Fibroblast of skin of abdomen (primary cell): ENCODE measurements at places on chromosomes 6 and 20.
A peak's percentile ranks its signal among the peaks of the same experiment; 100 is the strongest.

GRCh38 chr6:156747715-156748114, 29.5 kb upstream of the ARID1B start:
- no peak for DNase-seq

DNA sequence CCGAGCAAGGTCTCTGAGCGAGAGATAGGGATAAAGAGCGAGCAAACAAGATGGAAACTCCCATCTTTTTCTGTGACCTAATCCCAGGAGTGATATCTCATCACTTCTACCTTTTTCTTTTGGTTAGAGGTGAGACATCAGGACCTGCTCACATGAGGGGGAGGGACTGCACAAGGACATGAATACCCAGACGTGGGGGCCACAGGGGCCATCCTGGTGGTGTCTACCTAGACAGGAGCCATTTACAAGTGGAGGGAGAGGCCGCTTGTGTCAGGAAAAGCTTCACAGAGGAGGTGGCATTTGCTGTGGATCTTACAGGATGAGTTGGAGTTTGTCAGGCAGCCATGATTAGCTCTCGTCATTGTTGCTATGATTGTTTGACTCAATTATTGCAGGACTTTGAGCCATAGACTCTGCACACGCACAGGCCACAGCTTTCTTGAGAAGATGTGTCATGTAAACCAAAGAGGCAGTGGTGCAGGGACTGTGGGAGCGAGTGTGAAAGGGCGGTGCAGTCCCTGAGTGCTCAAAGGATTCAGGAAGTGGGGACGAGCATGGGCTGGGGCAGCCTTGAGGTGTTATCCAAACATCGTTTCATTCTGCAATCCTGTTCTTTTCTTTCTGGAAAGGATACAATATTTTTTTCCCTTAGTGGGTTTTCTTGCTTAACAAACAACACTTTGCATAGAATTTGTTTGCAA, 7.7 kb downstream of the NPEPL1 start:
- DNase-seq = no peak

DNA sequence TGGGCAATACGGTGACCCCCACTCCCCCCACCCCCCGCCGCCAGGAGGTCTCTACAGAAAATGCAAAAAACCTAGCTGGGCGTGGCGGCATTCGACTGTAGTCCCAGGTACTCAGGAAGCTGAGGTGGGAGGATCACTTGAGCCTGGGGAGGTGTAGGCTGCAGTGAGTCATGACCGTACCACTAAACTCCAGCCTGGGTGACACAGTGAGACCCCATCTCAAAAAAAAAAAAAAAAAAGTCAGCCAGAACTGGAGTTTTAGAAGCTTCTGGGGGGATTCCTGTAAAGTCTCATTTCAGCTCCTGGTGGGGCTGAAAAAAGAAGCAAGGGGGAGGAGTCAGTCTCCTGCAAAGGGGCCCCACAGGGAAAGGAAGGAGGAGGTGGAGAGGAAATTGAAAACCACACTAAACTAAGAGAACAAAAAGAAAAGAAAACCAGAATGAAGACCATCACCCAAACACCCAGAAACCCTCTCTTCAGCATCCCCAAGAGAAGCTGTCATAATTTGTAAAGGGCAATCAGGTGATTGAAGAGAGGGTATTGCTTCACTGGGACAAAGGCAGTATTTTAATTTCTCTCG, 50.4 kb downstream of the NOL4L start:
- DNase-seq = no peak

GRCh38 chr6:80969439-80969838, 783.0 kb downstream of the TENT5A start:
- peak; percentile 15 for DNase-seq

DNA sequence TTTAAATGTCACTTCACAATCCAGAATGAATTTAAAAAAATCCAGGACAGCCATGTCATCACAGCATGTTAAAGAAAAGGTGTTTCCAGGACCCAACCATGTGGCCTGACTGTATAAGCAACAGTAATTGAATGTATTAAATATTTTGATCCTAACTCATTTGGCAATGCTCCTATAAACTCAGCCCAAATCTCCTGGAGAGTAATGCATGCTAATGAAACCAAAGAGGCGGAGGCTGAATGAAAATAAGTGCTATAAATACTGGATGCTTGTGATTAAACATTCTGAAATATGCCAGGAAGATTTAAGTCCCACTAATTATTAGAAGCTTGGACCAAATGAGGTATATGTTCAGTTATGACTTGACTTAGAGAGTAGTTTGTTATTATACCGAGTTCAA, 486.8 kb downstream of the FRK start:
- DNase-seq = peak; percentile 75

DNA sequence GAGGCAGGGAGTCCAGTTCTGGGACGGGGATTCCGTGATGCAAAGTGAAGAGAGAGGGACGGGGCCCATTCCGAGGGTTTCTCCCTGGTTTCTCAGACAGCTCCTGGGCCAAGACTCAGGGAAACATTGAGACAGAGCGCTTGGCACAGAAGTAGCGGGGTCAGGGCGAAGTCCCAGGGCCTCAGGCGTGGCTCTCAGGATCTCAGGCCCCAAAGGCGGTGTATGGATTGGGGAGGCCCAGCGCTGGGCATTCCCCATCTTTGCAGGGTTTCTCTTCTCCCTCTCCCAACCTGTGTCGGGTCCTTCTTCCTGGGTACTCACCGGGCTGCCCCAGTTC, 35.9 kb upstream of the HLA-G start:
- DNase-seq = no peak

DNA sequence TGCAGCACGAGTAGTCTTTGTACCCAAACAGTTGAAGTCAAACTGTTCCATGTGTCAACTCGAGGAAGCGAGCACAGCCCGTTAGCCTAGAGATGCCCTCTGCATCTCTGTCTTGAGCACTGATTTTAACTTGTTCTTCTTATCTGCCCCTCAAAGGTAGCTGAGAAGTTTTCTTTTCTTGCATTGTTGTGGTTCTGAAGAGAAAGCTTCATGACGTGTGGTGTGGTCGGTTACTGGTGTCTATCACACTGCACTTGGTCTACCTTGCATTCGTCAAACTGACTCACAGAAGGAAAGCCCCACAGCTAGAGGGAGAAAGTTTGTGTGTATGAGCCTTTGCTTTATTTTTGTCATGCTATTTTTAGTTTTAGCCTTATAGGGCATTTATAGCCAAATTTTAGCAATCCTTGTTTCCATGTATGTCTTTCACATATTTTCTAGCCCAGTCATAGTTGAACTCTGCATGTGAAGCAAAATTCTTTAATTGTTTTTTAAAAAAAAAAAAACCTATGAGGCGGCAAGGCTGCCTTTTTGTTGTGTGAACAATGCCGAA, 115.1 kb downstream of the JAG1 start:
- DNase-seq = peak; percentile 94

DNA sequence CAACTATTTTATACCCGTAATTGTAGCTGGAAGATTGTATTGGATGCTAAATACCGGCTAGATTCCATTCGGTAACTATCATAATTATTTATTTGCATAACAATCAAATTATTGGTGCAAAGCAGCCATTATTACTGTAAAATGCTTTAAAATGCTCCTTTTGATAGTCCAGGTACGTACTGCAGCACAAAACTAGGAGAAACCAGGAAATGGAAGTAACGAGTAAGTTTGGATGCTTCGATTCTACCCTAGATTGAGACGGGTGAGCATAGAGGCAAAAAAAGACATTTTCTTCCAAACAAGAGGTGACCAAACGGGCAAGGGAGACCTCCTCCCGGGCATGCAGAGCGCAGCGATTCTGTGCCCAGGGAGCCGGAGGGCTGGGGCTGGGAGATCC, 469 bp upstream of the XRN2 start:
- no peak for DNase-seq

- peak; percentile 52 for DNase-seq
These were observed 5.1 kb downstream of the KCNS1 start for GRCh38 chr20:45095805-45096238.

DNA sequence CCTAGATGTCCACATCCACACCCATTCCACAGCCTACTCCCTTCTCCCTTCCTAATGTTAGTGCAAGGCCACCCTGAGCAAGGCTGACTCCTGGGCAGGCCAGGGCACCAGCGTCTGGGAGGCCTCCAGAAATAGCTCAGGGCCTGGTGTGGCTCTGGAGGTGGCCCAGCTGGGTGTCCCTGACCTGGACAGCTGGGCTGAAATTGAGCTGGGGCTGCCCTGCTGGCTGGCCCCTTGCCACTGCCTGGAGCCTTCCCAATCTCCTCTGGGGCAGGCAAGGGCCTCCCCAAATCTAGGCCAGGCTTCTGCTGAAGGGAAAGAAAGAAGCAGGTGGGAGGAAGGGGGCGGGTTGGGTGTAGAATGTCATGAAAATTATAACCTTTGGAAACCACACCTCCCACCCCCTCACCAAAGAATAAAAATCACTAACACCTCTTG, 2.1 kb downstream of the FAM110A start:
- DNase-seq = no peak

GRCh38 chr20:58897488-58897887, 45.0 kb downstream of the GNAS start:
- no peak for DNase-seq

DNA sequence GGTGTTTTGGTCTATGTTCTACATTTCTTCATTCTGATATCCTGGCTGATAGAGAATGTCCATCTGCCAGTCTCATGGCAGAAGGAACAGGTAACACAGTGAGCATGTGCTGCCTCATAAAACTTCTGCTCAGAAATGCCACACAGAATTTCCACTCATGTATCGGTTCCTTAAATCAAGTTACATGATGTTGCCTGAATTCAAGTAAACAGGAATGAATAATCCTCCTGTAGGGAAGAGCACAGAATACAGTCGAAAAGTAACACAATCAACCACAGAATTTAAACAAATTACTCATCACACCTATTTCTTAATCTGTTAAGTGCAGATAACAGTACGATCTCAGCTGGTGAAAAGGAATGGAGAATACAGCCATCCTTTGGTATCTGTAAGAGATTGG, 74.7 kb downstream of the FAM217A start:
- DNase-seq = no peak

GRCh38 chr20:14570811-14571210, 233.4 kb upstream of the FLRT3 start:
- DNase-seq = no peak

GRCh38 chr6:166463359-166464067, 80.8 kb upstream of the MPC1 start:
- DNase-seq = no peak

- DNase-seq = no peak
These were observed 50.9 kb downstream of the ILRUN start for GRCh38 chr6:34645627-34646026.

- peak; percentile 6 for DNase-seq
These were observed 145.6 kb upstream of the MANEA start for GRCh38 chr6:95431637-95432228.

- no peak for DNase-seq
These were observed 49.3 kb downstream of the SLC17A5 start for GRCh38 chr6:73604461-73604860.

DNA sequence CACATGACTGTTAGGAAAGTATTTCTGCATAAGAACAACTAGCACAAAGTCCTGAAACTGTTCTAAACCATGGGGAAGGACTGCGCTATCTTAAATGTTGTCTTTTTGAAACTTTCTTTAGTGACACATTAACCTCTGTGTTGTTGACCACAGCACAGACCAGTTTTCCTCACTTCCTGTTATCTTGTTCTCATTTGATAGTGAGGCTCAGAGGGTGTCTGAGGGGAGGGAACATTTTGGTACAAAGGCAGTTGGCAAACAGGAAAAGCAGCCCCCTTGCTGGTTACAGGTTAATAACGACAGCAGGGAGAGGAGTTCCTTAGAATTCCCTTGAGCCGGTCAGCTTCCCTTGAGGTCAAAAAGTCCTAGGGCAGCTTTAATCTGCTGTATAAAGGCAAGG, 143.5 kb upstream of the BMP2 start:
- DNase-seq = no peak

GRCh38 chr6:161817881-161818280, 544.0 kb upstream of the AGPAT4 start:
- no peak for DNase-seq

DNA sequence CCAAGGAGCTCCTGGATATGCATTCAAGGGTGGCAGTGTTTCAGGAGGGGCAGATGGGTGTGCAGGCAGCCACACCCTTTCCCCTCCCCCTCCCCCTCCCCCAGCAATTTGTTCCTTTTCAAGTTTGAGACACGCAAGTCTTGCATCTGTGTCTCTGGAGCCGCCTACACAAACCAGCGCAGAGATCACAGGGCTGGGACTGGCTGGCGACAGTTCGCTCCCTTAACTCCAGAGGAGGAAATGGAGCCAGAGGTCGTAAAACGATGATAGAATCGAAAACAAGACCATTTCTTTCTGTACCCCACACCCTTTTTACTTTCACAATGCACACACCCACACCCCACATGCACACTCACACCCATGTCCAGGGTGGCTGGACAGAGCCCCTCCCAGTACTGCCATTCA, 163.1 kb downstream of the LY86 start:
- DNase-seq = no peak

GRCh38 chr6:152241013-152241766, 396.0 kb downstream of the SYNE1 start:
- no peak for DNase-seq

GRCh38 chr20:31920275-31920855, 31.5 kb downstream of the PDRG1 start:
- DNase-seq = no peak

GRCh38 chr20:63235399-63235983, at the start of gene BIRC7:
TSS of gene BIRC7 (plus strand) at chr20:63235905. CDS start at chr20:63236097, 192 bp downstream.
- DNase-seq = no peak

DNA sequence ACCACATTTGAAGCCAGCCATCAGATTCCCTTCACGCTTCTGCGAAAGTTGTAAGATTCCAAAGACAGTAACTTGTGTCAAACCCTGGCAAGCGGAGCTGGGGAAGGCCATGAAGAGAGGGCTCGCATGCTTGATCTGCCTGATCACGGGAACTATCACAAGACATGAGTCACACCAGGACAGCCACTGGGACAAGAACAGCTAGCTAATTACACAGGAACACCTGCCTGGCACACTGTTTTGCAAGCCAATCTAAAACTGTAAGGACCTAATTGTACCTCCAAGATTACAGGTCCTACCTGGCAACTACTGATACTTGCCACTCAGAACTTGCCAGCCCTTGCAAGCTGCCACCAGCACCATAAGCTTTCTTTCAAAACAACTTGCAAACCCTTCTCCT, 289.3 kb downstream of the KIF16B start:
- no peak for DNase-seq

DNA sequence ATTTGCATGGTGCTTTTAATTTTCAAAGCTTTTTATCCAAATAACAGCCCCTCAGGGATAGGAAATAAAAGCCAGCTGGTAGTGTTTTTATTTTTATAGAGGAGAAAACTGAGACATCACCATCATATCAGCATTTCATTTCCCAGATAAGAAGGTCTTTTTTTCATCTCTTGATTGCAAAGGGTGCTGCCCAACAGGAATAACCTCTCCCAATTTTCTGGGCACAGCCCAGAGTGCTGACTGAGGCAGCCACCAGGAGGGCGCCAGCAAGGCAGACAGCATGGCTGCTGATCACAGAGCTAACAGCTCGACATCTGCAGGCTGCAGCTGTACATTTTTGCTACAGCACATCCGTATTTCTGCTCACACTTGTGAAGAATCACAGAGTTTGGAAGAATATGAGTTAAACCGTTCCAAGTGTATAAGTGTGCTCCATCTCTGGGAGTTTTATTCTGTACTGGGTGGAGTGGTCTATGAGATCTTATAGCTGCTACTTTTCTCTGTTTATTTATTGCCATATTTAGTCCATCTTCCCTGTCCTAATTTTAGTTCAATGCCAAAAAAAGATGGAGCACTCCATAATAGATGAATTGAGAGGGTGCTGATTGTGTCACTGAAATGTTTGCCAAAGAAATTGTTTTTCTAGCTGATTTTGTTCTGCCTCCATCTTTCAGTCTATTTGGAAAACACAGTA, 85.5 kb upstream of the C20orf144 start:
- DNase-seq = no peak

GRCh38 chr6:127131772-127132376, 13.4 kb downstream of the RSPO3 start:
- no peak for DNase-seq

GRCh38 chr6:54390362-54390761, 82.1 kb downstream of the TINAG start:
- DNase-seq = no peak
